ENCODE measurements at places on chromosomes 3 and 15.

DNA sequence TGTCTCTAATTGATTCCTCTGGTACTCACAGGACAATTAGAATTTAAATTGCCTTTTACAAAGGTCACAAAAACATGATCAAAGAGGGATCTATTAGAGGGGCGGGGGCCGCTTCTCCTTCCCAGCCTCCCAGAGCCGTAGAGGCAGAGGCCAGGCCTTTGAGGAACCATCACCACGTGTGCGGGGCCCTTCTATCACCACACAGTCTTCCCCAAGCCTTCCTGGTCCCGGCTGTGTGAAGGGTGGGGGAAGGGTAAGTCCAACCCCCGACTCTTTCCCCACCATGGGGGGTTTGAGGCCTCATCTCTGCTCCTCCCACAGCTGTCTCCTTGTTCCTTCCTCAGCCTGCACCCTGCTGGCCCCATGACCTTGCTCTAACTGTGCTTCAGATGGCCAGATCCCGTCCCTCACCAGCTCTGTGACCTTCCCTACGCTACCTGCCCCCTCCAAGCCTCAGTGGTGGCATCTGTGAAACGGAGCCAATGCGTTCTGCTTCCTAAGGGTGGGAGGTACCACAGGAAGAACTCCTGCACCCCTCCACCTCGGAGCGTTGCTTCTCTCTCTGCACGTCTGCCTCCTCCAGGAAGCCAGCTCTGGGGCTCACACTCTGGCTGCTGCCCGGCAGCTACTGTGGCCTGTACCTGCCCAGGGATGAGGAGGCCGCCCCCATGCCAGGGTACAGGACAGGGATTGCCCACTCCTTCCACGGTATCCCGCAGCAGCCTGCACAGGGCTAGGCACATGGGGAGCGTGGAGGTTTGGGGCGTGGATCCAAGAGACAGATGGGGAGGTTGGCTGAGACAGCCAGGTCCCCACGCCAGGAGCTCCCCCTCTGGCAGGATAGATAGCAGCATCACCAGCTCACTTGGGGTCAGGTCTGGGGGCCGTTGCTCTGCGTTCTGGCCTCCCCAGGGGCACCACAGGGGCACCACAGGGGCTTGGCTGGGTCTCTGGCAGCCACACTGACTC lies 83.8 kb downstream of the LINGO1 start:
- no peak for DNase-seq

DNA sequence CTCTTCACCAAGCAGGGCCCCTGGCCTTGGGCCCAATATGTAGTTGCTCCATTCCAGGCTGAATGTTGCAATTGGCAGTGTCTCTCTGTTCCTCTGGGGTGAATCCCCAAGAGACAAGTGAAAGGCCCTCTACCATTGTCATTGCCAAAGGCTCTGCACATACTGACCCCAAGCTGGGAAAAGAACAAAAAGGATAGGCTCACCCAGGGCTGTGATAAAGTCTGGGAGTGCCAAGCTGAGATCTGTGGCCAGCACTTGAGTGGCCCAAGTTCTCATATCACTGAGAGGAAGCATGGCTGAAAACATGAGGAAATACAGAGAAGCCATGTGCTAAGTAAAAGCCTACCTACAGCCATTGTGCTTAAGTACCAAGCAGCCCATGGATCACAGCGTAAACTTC lies 612.2 kb upstream of the EPHA6 start:
- no peak for DNase-seq

- peak; percentile 42 for DNase-seq
Observed at GRCh38 chr3:194137008-194137505, 1.1 kb downstream of the HES1 start.

- DNase-seq = no peak
Observed at GRCh38 chr3:109563149-109563548, 225.8 kb upstream of the DPPA4 start.

- no peak for DNase-seq
Observed at GRCh38 chr15:33206366-33206765, 11.9 kb upstream of the FMN1 start.

DNA sequence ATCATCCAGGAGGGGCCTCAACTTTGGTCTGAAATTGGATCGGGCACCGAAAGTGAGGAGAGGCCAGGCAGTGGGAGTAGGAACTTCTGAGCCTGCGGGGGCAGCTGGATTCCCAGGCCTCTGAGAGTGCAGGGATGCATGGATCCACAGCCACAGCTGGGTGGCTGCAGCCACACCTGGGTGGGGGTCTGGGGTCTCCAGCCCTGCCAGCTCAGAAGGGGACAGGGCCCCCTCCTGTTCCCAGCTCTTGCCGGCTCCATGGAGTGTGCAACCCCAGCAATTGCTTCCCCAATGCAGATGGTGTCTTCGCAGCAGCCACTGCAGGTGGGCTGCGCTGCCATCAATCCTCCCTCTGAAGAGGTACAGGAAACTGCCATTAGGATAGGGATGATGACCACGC lies 123.7 kb downstream of the BCHE start:
- no peak for DNase-seq

Data from germinal center (tissue), 1 donor.